Stimulated activated CD8-positive, alpha-beta memory T cell treated with anti-CD3 and anti-CD28 coated beads, Interleukin-15, amount 100 ng/mL, for 48 hours (primary cell): ENCODE measurements at places on chromosomes 6 and 20.

DNA sequence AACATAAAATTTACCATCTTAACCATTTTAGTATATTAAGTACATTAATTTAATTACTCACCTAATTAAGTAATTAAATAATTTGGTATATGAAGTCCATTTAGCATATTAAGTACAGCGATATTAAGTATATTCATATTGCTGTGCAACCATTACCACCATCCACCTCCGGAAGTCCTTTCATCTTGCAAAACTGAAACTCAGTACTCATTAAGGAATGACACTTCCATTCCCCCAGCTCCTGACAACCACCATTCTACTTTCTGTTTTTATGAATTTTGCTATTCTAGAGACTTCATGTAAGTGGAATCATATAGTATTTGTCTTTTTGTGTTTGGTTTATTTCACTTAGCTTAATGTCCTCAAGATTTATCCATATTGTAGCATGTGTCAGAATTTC is 61.1 kb upstream of the GTSF1L start:
- DNase-seq, result no peak

DNA sequence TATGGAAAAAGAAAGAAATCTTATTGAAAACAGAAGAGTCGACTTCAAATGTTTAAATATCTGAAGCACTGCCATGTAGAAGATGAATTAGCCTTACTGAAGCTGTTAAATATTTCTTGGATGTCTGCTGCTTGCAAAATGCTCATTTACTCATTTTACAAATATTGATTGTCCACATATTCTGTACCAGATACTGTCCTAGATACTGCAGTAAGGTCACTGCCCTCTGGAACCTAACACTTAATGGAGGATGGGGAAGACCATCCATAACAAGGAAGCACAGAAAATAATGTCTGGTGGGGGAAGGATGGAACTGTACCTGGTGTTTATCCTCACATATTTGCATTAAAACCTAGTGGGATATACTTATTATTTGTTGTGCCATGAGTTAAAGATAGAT is 99.0 kb downstream of the RCAN2 start:
- no peak for DNase-seq

DNA sequence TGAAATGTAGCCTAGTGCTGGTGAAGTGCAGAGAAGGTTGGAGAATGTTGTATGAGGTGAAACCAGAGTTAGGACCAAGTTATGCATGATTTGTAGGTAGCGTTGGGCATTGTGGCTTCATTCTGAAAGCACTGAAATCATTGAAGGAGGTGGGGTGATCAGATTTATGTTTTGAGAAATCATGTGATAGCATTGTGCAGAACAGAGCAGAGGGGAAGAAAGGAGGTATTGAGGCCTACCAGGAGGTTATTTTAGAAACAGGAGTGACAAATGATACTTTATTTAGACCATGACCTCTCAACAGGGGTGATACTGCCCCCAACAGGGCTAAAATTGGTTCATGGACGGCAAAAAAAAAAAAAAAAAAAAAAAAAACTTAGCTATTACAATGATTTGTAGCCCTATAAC is 15.6 kb upstream of the HMGN3 start:
- DNase-seq, result no peak

DNA sequence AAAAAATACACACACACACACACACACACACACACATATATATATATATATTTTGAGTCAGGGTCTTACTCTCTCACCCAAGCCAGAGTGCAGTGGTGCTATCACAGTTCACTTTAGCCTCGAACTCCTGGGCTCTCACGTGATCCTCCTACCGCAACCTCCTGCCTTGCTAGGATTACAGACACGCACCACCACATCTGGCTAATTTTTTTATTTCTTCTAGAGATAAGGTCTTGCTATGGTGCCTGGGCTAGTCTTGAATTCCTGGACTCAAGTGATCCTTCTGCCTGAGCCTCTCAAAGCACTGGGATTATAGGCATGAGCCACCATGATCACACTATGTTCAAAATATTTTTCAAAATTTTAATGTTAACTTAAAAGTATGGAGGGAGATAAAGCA is 43.5 kb downstream of the NUP153 start:
- DNase-seq, result no peak

GRCh38 chr20:52348434-52348833 is 156.9 kb upstream of the ZFP64 start:
- no peak for DNase-seq
